NCI-H2107 (cell line): ENCODE measurements at places on chromosomes 4 and X.
A peak's percentile ranks its signal among the peaks of the same experiment; 100 is the strongest.

DNA sequence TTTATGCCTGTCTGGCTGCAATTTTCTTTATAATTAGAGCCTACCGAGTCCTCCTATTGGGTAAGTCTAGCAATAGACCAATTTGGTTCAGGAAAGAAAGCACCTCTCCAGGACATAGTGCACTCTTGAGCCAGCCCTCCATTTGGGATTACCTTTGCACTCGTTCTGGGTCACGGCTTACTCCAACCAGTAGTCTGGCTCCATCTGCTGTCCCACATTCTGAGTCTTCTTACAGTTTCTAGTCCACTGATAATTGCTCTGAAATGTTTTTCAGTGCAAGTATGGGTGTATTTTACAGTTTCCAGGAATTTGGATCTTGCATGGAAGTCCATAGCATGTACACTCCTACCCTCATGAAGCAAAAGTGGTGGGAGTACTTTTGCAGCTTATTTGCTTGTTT, 34.8 kb upstream of the USP51 start:
- DNase-seq = no peak

GRCh38 chrX:79084923-79085322, 59.6 kb upstream of the GPR174 start:
- no peak for DNase-seq

DNA sequence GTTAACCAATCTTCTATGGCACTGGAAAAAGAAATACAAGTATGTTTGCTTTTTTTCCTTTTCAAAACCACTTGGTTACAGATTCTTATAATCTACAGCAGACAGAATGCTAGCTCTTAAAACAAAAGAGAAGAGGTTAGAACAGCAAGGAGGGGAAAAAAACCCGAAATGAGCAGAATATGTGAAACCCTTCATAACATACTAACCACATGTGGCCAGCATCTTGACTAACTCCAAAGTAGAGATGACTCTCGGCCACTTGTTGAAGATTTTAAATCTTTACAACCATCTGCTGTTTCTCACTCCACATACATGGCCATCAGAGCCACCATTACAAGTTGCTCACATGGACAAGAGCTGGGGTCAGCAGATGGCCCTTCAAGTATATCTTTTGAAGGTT, 100.3 kb downstream of the PAPSS1 start:
- DNase-seq = no peak

DNA sequence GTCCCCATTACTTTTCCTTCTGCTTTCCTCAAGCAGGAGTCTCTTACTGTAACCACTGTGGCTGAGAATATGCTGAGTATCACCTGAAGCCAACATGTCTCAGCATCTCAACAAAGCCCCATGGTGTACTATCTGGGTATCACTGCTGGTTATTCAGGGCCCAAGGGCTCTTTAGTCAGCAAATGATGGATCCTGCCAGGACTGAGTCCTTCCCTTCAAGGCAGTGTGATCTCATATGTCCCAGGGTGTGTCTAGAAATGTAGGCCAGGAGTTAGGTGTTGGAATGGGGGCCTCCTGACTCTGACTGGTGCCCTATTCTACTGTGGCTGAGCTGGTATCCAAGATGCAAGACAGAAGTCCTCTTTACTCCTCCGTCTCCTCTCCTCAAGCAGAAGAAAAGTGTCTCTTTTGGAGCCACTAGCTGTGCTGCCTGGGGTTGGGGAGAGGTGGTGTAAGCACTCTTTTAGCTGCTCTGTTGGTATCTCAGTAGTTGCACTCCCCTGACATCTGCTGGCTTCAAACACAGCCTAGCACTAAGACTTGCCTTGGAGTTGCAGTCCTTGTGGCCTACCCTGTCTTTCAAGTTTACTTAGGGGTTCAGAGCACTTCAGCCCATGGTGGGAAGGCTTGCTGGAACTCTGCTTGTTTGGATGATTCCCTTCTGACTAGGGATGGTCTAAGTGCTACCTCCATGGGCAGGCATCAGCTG, 28.6 kb downstream of the OCIAD2 start:
- DNase-seq = no peak

GRCh38 chr4:128600996-128601871, 208.3 kb upstream of the JADE1 start:
- DNase-seq = peak; percentile 82

GRCh38 chrX:150602296-150602695, 33.9 kb downstream of the MTM1 start:
- no peak for DNase-seq

GRCh38 chr4:157043131-157043530, 32.8 kb upstream of the GLRB start:
- DNase-seq = no peak

GRCh38 chr4:73193155-73193554, 65.4 kb downstream of the ANKRD17 start:
- no peak for DNase-seq

DNA sequence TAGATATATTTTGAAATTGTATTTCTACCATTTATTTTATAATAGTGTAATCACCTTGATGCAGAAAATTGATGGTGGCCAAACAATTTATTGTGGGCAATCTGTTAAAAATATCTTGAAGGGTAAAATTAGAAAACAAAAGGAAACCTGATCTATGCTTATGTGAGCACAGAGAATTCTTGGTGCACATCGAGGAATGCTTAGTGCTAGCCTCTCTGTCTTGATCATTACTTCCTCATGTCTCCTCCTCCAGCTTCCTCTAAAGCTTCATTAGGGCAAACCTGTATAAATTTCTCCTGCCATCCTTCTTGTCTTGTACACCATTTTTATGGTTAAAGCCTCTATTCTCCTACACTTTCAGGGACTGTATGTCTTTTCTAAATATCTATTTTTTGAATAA, 725.8 kb downstream of the RAPGEF2 start:
- DNase-seq = no peak

- DNase-seq = no peak
Observed at GRCh38 chr4:6891436-6892170, 18.0 kb upstream of the TBC1D14 start.

DNA sequence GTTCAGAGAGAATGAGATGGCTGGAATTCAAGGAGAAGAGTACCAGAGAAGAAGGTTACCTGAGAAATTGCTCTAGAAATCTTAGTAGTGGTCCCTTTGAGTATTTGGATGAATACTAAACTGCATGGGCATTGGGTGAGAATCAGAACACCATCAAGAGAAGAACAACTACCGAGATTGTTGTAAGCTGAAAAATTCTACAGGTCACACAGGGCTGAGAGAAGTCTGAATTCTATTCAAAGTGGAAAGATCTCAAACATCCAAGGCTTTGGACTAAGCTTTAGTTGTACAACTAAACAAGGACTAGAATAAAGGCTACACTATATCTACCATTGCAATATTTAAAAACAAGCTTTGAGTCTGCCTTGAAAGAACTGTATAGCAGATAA, 40.8 kb downstream of the LRBA start:
- DNase-seq = no peak

GRCh38 chrX:67536564-67536963, 7.3 kb upstream of the AR start:
- no peak for DNase-seq

- no peak for DNase-seq
Observed at GRCh38 chrX:133661962-133662839, 246.9 kb upstream of the GPC4 start.

DNA sequence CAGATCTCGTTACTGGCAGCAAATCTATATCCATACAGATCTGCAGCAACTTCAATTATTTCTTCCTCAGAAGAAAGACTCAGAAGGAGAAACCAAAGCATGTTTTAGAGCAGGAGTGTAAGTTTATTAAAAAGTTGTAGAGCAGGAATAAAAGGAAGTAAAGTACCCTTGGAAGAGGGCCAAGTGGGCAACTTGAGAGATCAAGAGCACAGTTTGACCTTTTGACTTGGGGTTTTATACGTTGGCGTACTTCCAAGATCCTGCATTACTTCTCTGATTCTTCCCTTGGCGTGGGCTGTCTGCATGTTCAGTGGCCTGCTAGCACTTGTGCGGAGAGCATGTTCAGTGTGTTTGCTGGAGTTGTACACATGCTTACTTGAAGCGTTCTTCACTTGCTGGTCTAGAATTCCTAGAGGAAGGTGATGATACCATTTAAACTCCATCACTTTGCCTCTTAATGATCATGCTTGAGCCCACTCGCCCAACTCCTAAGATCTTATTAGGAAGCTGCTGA, 1114.7 kb upstream of the PABPC4L start:
- DNase-seq = no peak

- DNase-seq = no peak
Observed at GRCh38 chr4:39821951-39822350, 124.0 kb downstream of the UBE2K start.

DNA sequence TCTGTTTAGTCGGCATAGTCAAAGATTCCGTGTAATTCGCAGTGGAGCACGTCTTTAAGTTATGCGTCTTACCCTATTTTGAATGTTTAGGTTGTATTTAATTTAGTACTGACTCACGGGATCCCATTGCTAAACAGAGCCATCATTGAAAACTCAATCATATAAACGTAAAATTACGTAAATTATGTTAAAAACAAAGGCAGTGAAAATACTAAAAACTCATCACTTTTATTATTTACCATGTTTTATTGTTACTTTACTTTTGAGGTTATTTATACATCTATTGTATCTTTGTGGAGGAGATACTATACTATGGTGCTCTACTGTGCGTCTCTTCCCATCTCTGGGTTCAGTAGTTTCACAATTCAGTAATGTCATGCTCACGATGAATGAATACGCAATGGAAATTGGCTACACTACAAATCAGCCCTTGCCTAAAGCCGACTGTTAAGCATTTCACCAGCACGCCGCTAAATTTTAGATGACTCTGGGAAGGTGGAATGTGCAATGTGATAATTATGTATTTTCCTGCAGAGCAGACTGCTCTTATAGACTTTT, 944 bp downstream of the FUNDC2 start:
- DNase-seq = no peak

DNA sequence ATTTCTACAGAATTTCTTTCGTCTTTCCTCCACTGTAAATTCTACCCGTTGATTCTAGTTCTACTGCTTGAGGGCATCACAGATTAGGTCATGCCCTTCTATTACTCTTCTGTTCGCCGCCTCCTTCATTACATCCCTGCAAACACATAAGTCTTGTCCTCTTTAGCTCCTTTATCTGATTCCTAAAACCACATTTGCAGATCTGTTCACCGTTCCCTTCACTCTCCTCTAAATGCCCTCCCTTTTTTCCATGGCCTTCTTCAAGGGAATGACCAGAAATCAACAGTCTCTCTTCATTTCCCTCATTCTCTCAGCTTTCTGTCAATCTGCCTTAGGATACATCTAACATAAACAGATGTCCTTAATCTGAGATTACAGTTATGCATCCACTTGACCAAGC, 43.1 kb downstream of the BTC start:
- no peak for DNase-seq

DNA sequence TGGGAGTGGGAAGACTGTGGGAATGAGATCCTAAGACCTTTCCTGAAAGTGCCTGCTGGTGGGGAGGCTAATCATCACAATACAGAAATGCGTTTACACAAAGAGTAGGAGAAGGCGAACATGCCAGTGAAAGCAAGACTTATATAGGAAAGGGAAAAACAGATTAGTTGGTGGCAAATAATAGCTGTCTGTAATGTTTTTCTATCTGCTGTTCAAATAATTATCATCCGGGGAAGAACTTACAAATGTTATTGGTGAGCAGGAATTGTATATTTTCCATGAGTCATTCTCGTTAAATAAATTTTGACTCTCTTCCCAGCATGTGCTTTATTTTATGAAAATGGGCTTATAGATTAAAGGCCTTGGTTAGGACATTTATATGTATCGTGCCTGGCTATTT, 196.5 kb downstream of the ARHGAP10 start:
- no peak for DNase-seq

DNA sequence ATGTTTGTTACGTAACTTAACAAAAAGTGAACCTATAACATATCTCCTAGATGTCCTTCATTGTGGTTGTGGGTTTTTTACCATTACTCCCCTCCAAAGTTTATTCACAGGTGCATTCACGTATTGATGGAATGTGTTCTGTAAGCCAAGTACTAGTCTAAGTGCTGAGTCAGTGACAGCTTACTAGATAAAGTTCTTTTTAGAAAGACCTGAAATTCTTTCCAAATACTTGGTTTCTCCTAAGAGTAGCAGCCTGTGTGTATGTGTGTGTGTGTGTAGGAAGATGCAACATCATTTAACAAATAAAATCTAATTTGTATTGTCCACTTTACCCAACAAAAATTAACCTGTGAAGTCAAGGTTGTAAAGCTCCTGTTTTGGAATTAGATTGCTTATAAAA, 22.1 kb downstream of the NAP1L5 start:
- DNase-seq = no peak

- no peak for DNase-seq
Observed at GRCh38 chrX:506341-506740, 119.6 kb upstream of the PPP2R3B start.

DNA sequence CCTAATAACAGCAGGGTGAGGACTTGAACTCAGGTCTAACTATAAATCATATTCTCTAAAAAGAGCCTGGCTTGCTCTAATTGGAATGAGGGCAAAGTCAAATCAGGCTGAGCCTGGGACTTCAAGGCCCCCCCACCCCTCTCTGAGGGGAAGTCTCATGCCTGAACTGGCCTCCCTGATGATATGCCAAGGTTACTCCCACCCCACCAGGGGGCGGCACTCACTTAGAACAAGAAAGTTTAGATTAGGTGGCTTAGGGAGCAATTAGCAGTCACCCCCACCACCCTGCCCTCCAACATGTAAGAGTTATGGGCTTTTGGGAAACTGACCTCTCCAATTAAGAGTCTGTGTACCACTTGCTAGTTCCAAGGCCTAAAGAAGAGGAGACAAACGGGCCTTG, 2.7 kb downstream of the FOXO4 start:
- no peak for DNase-seq

DNA sequence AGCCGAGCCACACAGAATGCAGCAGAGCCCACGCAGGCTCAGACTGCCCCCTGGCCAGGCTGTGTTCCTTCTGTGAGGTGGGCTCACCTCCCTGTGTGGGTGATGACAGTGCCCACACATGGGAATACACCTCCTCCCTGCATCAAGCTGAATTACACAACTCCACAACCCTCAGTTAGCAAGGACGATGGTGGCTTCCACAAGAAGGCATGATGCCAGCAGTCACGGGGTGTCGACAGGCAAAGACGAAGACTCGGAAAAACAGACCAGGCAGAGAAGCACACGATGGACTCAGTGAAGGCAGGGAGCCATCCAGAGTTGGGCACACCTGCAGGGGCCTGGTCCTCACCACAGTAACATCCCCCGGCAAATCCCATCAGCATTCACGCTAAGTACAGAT, 12.1 kb downstream of the LETM1 start:
- DNase-seq = no peak
